ENCODE measurements at places on chromosomes 2 and 18.

DNA sequence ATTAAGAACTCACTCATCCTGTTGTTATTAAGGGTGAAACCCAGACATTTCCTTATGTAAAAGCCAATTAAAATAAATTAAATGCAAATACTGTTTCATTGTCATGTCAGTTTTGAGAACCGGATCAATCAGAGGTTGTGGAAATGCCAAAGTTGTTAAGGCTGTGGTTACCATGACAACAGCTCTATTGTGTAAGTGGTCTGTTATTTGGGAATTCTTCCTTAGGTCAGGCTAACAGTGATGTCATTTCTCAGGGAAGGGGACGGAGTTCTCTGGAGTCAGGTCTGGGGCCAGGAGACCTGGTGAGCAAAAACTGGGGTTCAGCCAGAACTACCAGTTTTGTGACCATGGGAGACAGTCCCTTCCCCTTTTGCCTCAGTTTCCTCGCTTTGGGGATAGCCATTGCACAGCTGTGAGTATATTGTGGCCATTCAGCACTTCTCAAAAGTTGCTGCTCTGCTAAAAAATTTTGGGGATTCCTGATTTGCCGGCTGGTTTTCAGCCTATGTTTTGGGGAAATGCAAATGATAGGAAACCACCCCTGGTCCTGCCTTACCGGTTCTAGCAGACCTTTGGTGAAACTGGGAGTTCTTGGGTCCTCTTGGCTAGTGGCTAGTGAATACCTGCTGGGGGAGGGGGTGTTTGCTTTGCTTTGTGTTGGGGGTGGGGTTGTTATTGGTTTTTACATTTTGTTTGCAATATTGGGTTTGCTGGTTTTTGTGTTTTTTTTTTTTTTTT lies 21.6 kb downstream of the HPCAL1 start:
- DNase-seq: no peak

DNA sequence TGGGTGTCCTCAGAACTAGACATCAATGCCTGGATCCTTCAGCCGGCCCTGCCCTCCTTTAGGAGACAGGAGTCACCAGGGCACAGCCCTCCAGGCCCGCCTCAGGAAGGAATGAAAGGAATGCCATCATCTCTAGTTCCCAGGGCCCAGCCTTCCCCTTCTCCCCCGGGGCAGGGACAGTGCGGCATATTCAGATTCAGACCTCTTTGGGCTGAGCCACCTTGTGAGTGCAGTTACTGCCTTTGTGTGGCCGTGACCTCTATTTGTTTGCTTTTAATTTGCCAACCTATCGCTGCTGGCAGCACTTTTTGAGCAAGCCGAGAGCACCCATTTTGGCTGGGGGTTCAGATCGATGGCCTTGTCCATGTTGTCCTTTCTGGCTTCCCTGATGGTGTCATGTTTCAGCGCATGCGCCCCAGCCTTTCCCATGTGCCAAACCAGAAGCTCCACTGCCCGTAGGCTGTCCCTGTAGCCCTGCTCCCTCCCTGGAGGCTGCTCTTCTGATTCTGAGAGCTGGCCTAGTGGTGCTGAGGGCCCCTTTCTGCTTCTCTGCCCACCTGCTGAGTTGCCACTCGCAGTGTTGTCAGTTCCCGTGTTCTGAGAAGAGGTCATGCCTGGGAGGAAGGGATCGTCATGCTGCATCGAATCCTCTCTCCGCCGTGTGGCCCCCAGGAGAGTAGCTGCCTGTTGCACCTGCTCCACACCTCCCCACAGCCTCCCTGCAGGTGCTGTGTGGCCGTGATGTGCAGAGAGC lies 10.9 kb downstream of the ANKRD23 start:
- DNase-seq: no peak

- no peak for DNase-seq
Measured at GRCh38 chr2:179235463-179236108, 29.0 kb downstream of the SESTD1 start.

DNA sequence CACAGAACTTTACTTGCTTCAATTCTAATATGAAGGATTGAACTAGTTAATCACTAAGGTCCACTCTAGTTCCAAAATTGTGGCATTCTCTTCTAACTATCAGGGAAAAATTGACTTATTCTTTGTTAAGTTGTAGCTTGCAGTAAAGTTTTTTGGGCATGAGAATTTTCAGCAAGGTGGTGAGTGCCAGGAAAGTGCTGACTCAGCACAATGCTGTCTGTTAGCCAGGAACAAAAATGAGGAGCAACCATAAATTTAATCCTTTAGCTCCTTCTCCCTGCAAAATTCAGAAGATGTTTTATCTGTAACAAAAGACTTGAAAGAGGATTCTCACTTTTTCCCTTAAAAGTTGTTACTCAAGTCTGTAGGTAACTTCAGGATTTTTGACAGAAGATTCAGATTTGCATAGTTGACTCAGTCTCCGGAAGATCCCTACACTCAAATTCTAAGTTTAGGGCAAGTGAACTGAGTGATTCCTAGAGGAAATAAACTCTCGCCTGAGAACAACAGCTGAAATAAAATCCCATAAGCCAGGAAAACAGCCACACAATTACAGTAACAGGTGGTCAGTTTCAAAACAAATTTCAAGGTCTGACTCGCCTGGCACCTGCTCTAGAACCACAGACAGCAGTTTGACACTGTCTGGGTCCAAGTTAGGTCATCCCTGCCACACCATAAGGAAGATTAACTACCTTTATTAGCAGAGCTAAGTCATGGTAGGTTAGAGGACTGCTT lies 20.2 kb upstream of the DARS1 start:
- DNase-seq: no peak

GRCh38 chr2:179104736-179105135 lies 54.8 kb upstream of the CCDC141 start:
- DNase-seq: no peak

DNA sequence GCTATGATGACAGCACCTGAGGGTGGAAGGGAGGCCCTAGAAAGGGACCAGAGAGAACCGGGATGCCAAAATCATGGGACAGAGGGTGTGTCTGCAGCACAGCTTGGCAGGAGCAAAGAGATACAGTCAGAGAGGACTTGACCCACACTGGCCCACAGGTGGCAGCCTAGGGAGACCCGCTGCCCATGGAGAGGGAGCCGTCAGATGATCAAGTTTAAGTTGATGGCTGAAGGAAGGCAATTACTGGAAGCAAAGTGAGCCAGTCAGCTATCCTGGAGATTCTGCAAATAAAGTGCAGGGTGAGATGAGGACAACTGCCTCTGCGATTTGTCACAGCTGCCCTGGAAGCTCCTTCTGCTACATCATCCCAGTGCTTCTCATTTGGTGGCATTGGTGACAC lies 74.0 kb downstream of the CMPK2 start:
- DNase-seq: no peak

GRCh38 chr2:216071111-216071851 lies 10.3 kb downstream of the PECR start:
- DNase-seq: no peak

DNA sequence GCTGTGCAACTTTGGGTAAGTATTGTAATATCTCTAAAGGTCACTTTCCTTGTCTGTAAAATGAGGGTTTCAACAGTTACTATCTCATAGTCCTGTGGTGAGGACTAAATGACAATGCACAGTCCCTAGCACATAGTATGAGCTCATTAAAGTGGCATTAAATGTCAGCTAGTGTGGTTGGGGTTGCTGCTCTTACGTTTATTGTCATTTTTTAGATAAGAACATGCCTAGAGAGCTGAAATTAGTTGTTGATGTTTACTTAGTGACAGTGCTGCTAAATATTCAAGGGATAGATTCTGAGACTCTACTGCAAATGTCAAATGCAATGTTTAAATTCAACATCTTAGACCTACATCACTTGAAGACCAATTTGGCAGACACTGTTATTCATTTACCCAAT lies 356.1 kb upstream of the ETAA1 start:
- no peak for DNase-seq

- no peak for DNase-seq
Measured at GRCh38 chr2:1032030-1032429, 81.4 kb downstream of the SNTG2 start.

DNA sequence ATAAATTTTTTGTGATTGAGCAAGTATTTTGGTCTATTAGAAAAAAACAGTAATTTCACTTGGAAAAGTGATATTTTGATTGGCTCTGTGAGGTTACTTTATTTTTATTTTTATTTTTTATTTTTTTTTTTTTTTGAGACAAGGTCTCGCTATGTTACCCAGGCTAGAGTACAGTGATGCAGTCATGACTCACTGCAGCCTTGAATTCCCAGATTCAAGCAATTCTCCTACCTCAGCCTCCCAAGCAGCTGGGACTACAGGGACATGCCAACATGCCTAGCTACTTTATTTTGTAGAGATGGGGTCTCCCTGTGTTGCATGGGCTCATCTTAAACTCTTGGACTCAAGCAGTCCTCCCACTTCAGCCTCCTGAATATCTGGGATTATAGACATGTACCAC lies 60.9 kb upstream of the MGAT5 start:
- DNase-seq: no peak

- no peak for DNase-seq
Measured at GRCh38 chr2:84796798-84797197, 84.1 kb downstream of the TRABD2A start.

DNA sequence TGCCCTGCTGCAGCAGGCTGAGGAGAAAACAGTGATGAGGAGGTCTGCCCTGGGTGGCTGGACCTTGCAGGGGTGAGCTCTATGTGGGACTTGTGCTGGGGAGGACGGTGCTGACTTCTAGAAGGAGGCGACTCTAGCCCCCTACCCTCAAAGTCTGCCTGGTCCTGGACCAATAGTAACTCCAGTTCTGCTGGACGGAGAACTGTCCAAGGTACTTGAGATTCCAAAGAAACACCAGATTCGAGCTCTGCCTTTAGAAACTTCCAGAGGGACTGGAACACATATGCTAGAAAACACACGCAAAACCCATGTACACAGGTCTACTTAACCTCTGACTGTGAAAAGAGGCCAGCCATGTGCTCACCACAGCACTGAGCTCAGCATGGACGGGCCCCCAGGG lies 260.6 kb downstream of the TWIST2 start:
- DNase-seq: no peak

DNA sequence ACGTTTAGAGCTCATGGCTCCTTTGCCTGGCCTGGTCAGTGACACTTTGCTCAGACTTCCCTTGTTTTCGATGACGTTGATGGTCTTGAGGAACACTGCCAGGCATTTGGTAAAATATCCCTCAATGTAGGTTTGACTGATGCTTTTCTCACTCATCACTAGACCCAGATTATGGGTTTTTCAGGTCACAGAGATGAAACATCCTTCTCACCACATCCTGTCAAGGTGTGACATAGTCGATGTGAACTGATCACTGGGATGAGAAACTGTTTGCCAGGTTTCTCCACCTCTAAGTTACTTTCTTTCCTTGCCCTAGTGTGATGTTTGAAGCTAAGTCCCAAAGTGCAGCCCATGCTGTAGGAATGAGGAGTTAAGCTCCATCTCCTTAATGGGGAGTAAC lies 81.5 kb downstream of the AFF3 start:
- DNase-seq: no peak

DNA sequence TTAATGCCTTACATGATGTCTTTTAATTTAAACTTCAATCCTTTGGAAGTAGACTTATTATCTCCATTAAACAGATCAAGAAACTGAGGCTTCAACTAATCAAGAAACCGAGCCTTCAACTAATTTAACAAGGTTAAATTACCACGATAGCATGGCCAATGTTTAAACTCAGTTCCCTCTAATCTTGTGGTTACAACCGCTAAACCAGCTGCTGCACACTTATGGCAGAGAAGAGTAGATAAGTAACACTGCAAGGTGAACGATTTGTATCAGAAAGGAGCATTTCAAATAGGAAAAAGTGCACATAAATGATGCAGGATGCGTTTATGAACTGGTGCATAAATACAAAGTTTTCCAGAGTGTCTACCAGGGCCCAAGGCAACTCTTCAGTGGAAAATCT lies 144.6 kb upstream of the CAVIN2 start:
- DNase-seq: no peak

GRCh38 chr2:100135415-100135814 lies 7.0 kb downstream of the AFF3 start:
- DNase-seq: no peak

GRCh38 chr2:230885463-230886130 lies 20.9 kb downstream of the ITM2C start:
- DNase-seq: no peak

DNA sequence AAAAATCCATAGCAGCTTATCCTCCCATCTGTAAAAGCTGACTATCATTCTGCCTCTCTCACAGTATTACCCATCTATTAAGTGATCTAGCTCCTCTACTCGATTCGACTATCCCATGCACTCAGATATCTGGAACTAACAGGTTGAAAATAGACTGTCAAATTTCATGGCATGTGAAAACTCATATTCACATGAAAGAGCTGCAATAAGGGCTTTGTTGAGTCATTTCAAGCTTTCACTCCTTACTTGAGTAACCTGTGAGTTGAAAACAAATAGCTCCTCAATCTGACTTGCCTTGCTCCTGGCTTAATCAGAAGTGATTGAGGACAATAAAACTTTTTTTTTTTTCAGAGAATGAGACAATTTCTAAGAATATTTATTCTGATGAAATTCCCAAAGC lies 192.4 kb upstream of the ERBB4 start:
- DNase-seq: no peak

DNA sequence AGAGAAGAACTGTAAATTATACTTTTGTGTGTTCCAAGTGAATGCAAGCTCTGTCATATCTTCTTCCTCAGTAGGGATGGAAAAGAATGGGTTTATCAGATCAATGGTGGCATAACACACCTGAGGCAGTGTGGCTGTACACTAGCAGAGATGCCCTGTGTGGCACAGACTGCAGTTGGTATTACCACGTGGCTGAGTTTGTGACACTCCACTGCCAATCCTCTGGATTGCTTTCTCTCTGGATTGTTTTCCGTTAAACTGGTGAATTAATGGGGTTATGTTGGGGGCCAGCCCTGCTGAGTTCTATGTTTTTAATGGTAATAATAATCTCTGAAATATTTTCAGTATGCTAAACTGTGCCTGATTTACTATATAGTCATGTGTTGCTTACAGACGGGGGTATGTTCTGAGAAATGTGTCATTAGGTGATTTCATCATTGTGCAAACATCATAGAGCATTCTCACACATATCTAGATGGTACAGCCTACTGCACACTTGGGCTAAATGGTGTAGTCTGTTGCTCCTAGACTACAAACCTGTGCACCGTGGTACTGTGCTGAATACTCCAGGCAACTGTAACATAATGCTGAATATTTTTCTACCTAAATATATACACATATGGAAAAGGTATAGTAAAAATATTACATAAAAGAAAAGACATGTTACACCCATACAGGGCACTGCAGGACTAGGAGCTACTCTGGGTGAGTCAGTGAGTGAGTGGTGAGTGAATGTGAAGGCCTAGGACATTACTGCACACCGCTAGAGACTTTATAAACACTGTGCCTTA lies 84.7 kb upstream of the ST6GAL2 start:
- DNase-seq: no peak

- no peak for DNase-seq
Measured at GRCh38 chr2:75949385-75950030, 238.8 kb upstream of the GCFC2 start.
